ENCODE measurements at places on chromosomes 3 and 15. TPM values are rescaled to one million over a fixed set of nuclear protein-coding genes. Genes with fewer than 3 reads are reported as not detected.

- DNase-seq, result no peak
Observed at GRCh38 chr3:189404797-189405484, 226.2 kb upstream of the TP63 start.

GOLGA6A gene
- total RNA-seq, result not detected

FETUB gene
- total RNA-seq, result 2.1 TPM

VGLL3 gene
- total RNA-seq, result 0.01 TPM

- no peak for DNase-seq
Observed at GRCh38 chr15:74383695-74384565, 16.5 kb upstream of the CYP11A1 start.

- DNase-seq, result no peak
Observed at GRCh38 chr15:83533410-83533962, 86.3 kb downstream of the SH3GL3 start.

- DNase-seq, result no peak
Observed at GRCh38 chr3:39541917-39542329, 74.4 kb downstream of the MOBP start.

DNA sequence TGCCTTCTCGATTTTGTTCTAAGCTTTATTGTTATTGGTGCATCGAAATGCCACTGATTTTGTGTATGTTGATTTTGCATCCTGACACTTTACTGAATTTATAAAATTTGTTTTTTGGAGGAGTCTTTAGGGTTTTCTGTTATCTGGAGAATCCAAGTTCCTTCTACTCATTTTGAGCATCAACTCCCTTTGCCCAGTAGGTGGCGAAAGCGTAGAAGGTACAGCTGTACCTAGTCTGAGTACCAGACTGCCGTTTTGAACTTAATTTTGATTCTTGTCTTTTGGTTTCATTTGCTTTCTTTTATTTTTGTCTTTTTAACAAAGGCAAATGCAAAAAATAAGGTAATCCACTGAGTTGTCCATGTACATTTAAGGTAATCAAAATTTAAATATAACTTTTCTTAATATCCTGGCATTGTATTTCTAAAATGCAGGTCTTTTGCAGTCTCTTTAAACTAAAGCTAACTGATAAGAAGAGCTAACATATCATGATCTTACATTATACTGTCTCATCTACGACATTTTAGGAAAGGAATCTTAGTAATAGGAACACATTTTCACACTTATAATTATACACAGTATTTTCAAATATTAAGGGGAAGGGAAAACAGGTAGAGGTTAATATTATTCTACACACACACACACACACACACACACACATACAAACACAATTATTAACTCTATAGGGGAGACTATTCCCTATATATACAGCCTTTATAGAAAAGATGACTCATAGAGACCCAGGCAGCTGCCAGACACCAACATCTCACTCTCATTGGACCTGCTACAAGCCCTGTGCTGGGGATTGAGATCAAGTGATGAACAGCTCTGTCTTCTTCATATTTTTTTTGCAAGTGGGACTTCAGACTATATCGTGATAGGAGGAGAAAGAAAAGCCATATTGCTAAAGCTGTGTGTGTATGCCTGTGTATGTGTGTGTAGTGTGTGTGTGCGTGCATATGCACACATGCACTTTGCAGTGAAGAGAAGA lies 71.8 kb downstream of the SYNPR start:
- DNase-seq, result peak; percentile 56

GRCh38 chr15:52441841-52442240 lies 86.8 kb downstream of the MYO5A start:
- DNase-seq, result no peak

CEP70 gene
- total RNA-seq, result 22.3 TPM

ISLR2 gene
- not detected for total RNA-seq

FANCD2 gene
- total RNA-seq, result 51.9 TPM

GRCh38 chr15:62736756-62737155 lies 305.8 kb upstream of the TPM1 start:
- DNase-seq, result no peak

DNA sequence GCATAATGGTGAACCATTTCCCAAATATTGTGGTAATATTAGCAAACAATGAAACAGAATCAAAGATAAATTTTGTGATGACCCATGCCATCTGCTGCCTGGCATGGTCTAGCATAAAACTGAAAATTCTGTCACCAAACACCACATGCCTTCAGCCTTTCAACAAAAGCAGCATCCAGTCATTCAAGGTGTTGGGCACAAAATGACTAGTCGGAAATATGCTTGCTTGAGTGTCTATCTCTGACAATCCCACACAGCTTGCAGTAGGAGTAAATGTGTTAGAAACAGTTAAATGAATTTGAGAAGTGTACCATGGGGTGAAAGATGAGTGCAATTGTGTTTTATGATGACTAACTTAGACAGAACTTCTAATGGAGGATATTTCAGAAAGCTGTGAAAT lies 61.7 kb upstream of the CDIN1 start:
- DNase-seq, result no peak

DNA sequence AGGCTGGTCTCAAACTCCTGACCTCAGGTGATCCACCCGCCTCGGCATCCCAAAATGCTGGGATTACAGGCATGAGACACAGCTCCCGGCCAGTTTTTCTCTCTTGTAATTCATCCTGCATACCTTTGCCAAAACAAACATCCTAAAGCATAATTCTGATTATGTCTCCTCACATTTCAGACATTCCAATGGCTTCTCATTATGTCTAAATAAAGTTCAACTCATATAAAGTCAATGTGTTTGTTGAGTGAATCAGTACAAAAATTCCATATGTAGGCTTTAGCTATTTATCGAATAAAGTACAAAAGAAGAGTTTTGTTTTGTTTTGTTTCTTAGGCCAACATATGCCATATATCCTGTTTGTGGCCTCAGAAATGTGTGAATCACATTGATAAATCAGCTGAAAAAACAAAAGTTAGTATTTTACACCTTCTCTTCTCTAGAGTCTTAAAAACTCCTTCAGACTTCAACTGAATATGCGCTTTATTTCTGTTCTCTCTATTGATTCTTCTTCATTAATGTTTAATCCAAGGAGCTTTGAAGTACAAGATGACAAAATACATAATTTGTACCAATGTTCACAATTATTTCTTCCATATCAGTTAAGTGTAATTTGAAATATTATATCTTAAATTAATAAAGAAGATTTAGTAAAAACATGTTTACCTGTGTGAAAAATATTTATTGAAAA lies 165.8 kb downstream of the MECOM start:
- DNase-seq, result no peak

MESP1 gene
- not detected for total RNA-seq

DNA sequence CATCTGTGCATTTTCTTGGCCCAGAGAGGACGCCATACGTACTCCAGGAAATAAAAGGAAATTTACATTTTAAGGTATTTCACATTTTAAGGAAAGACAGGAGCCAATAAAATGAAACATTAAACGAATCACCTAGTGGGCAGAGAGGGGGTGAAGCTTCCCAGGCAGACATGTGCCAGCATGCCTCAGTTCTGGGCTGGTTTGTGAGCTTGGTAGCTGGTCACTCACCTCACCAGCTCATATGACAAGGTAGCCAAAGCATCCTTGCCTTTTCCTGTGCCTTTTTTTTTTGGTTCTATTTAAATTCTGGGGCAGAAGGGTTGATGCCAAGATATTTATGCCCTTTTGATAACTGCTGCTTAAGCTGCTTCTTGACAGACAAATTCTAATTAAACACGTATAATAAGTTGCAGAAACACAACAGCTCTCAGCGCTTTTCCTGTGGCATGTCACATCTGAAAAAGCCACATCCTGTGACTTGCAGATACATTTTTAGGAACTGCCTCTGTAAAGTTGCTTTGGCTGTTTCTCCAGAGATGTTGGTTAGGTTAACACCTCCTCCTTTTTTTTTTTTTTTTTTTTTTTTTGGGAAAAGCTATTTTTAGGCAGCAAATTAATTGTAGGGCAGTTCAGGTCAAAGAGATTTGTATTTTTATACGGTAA lies 218.6 kb downstream of the PDCD6IP start:
- no peak for DNase-seq

MNS1 gene
- 2.3 TPM for total RNA-seq

GRCh38 chr3:162150790-162151189 lies 654.2 kb downstream of the OTOL1 start:
- no peak for DNase-seq

- DNase-seq, result no peak
Observed at GRCh38 chr15:72280751-72281150, 8.4 kb upstream of the PARP6 start.

- DNase-seq, result no peak
Observed at GRCh38 chr15:50876260-50876988, 32.1 kb upstream of the AP4E1 start.

TRAK1 gene
- 20.5 TPM for total RNA-seq

DNA sequence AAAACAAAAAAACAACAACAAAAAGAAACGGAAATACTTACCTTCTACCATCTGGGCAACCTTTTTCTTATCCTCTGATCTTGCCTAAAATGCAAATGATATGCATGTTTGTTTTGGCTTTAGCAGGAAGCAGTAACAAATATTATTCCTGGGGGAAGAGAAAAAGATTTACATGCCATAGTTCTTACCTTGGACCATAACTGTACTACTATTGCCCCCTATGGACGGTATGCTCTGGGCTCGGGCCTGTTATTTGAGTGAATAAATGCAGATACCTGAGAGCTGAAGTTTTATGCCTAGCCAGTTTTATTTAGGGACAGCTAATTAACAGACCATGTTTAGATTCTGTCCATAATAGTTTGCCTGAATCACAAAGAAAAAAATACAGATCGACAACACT lies 12.6 kb upstream of the STARD5 start:
- DNase-seq, result peak; percentile 12

GRCh38 chr15:28955160-28955992 lies 69.6 kb downstream of the APBA2 start:
- no peak for DNase-seq

Measured in HepG2 (cell line).